ENCODE measurements at places on chromosomes 12 and 14.

- no peak overlapping the region for H3K27ac ChIP-seq
- H3K4me1 ChIP-seq, result peaks cover 23% of the 10 kb centered on the region
- DNase-seq, result peak; percentile 87
- H3K36me3 ChIP-seq, result no peaks in the 10 kb centered on the region
- H3K4me3 ChIP-seq, result no peak overlapping the region
- peaks cover 16% of the 10 kb centered on the region for H3K27me3 ChIP-seq
Measured at GRCh38 chr14:20855652-20856291, 35.4 kb upstream of the RNASE3 start.

DNA sequence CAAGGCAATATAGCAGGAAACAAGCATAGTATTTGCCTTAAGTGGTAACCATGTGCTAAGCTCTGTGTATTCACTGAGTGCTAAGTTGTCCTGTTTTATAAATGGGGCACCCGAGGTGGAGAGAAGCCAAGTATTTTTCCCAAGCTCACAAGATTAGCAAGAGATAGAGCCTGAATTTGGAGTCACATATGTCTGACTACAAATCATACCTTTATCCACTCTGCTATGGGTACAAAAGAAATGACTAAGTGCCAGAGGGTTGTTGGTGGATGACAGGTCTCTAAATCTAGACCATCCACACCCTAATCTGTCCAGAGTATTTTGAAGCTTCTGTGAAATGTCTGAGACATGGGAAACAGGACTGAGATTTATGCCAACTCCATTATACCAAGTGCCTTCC lies 182.1 kb upstream of the SEL1L start:
- no peaks in the 10 kb centered on the region for H3K27me3 ChIP-seq
- H3K36me3 ChIP-seq, result no peaks in the 10 kb centered on the region
- no peak overlapping the region for H3K4me3 ChIP-seq
- no peak for DNase-seq

DNA sequence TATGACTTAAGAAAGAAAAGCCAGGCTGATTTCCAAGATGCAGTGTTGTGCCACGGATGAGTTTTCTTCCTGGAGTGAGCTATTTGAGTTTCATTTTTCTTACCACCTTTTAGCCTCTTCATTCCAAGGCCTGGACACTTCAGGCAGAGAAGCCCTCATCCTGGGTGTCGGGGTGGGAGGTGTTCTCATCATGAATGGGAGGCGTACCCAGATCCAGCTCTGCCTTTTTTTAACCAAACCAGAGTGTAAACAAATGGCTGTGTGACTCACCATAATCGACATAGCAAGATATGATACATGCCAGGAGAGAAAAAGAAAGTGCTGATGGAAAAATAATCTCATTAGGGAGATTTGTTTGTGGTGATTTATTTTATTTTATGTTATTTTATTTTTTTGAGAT lies 79.9 kb downstream of the ARF6 start:
- no peaks in the 10 kb centered on the region for H3K27me3 ChIP-seq
- H3K4me3 ChIP-seq, result peak overlapping the region; percentile 38
- DNase-seq, result peak; percentile 97
- H3K36me3 ChIP-seq, result no peaks in the 10 kb centered on the region
- H3K4me1 ChIP-seq, result peaks cover 71% of the 10 kb centered on the region
- peak overlapping the region; percentile 95 for H3K27ac ChIP-seq

GRCh38 chr12:127606476-127607015 lies 660.4 kb upstream of the TMEM132C start:
- H3K4me1 ChIP-seq, result no peaks in the 10 kb centered on the region
- H3K27ac ChIP-seq, result no peak overlapping the region
- no peak overlapping the region for H3K4me3 ChIP-seq
- peaks cover 43% of the 10 kb centered on the region for H3K27me3 ChIP-seq

GRCh38 chr12:77510985-77511384 lies 319.7 kb upstream of the NAV3 start:
- no peak for DNase-seq
- H3K4me1 ChIP-seq, result no peaks in the 10 kb centered on the region
- no peak overlapping the region for H3K27ac ChIP-seq
- H3K4me3 ChIP-seq, result no peak overlapping the region
- H3K36me3 ChIP-seq, result no peaks in the 10 kb centered on the region
- peaks cover 39% of the 10 kb centered on the region for H3K27me3 ChIP-seq

- H3K36me3 ChIP-seq, result peaks cover 27% of the 10 kb centered on the region
- no peak overlapping the region for H3K4me3 ChIP-seq
- H3K27me3 ChIP-seq, result no peaks in the 10 kb centered on the region
Measured at GRCh38 chr12:56205445-56205844, 16.2 kb upstream of the SMARCC2 start.

- no peak overlapping the region for H3K4me3 ChIP-seq
- H3K27ac ChIP-seq, result no peak overlapping the region
- peaks cover 10% of the 10 kb centered on the region for H3K4me1 ChIP-seq
- no peak for DNase-seq
Measured at GRCh38 chr12:31478425-31478824, 112.5 kb downstream of the DENND5B start.

GRCh38 chr12:100972121-100972520 lies 177.5 kb downstream of the ANO4 start:
- no peak overlapping the region for H3K4me3 ChIP-seq
- DNase-seq, result no peak
- H3K27ac ChIP-seq, result no peak overlapping the region

GRCh38 chr12:103547376-103547775 lies 39.7 kb upstream of the STAB2 start:
- H3K27ac ChIP-seq, result peak overlapping the region; percentile 68
- no peak overlapping the region for H3K4me3 ChIP-seq
- no peaks in the 10 kb centered on the region for H3K27me3 ChIP-seq
- DNase-seq, result peak; percentile 30

GRCh38 chr12:43062201-43062895 lies 472.8 kb upstream of the PRICKLE1 start:
- peaks cover 4% of the 10 kb centered on the region for H3K4me1 ChIP-seq
- H3K27ac ChIP-seq, result no peak overlapping the region
- no peak overlapping the region for H3K4me3 ChIP-seq
- no peak for DNase-seq

DNA sequence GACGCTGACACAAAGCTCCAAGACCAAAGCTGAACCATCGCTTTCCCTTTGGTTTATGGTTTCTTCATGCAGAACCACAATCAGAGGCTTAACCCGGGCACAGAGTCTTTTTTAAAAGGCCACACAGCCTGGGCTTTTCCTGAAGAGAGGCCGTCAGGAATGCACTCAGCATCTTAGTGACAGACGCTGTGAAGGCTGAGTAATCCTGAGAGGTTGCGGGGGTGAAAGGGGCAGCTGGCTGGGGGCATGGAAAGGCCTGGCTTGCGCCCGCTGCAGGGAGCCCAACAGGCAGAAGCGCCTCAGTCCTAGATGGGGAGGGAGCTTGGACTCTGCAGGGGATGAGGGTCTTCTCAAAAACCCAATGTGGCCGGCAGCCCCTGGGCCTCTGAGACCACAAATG lies 13.6 kb downstream of the CTDSP2 start:
- H3K36me3 ChIP-seq, result peaks cover 8% of the 10 kb centered on the region
- H3K4me3 ChIP-seq, result no peak overlapping the region
- no peaks in the 10 kb centered on the region for H3K27me3 ChIP-seq
- no peak for DNase-seq
- H3K27ac ChIP-seq, result no peak overlapping the region

DNA sequence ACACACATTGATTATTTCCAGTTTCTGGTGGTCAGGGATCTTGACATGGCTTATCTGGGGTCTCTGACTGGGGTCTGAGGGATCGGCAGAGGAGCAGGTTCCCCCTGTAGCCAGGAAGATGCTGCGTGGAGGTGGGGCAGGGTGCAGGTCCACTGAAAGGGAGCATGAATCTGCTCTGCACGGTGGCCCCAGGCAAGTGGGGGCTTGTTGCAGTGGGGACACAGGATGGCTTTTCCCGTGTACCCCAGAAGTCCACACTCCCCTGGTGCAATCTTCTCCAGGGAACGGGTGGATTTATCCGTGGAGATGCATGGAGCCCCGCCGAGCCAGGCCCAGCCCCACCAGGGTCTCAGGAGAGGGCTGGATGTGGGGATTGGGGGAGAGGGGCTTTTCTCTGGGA lies 210.4 kb upstream of the C14orf180 start:
- no peaks in the 10 kb centered on the region for H3K4me1 ChIP-seq
- no peak overlapping the region for H3K4me3 ChIP-seq
- H3K27me3 ChIP-seq, result peaks cover 78% of the 10 kb centered on the region
- no peak for DNase-seq
- H3K36me3 ChIP-seq, result no peaks in the 10 kb centered on the region

DNA sequence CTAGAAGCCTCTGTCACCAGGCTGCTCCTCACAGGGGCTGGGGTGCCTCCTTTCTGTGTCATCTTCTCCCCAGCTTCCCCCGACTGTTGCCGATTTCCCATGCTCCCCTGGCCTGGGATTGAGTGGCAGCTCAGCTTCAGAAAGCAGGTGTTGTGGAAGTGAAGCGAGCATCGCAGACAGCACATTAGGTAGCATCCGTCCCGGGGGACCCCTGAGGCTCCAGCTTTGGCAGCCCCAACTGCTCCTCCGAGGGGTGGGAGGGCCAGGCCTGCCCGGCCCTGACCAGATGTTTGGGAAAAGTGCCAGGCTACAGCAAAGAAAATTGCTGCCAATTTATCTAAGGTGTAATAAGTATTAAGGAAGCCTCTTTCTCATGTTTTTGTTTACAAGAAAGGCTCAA lies 1045.6 kb downstream of the BCL11B start:
- no peak for DNase-seq
- no peak overlapping the region for H3K27ac ChIP-seq
- H3K4me1 ChIP-seq, result no peaks in the 10 kb centered on the region
- H3K4me3 ChIP-seq, result no peak overlapping the region
- H3K27me3 ChIP-seq, result peaks cover 17% of the 10 kb centered on the region

Measured in PC-3 (cell line).